ENCODE measurements at places on chromosomes 6 and 20. TPM values are rescaled to one million over a fixed set of nuclear protein-coding genes. Genes with fewer than 3 reads are reported as not detected.
A peak's percentile ranks its signal among the peaks of the same experiment; 100 is the strongest.

DNA sequence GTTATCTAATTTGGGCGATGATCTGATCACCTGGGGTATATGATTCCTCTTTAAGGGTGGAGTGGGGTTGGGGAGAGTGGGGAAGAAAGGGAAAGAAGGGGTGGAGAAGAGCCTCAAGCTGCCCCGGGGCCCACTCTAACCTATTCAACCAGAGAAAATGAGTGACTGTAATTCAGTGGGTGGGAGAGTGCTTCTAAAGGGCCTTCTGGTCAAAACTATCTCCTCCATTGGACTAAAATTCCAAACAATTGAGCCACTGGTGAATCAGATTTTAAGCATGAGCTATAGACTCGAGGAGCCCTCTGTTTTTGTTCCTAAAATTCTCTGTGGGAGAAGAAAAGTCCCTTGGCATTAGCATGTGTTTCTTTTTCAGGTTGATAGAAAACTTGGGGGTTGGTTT lies 296.8 kb downstream of the CLIC5 start:
- H3K4me3 ChIP-seq = no peak overlapping the region
- no peaks in the 10 kb centered on the region for H3K4me1 ChIP-seq
- H3K27ac ChIP-seq = no peak overlapping the region

GRCh38 chr6:26235302-26235670 lies 129.7 kb upstream of the BTN3A2 start:
- peak overlapping the region; percentile 54 for H3K4me3 ChIP-seq
- H3K27ac ChIP-seq = no peak overlapping the region
- H3K36me3 ChIP-seq = no peaks in the 10 kb centered on the region
- H3K4me1 ChIP-seq = peaks cover 8% of the 10 kb centered on the region
- peaks cover 87% of the 10 kb centered on the region for H3K27me3 ChIP-seq

DNA sequence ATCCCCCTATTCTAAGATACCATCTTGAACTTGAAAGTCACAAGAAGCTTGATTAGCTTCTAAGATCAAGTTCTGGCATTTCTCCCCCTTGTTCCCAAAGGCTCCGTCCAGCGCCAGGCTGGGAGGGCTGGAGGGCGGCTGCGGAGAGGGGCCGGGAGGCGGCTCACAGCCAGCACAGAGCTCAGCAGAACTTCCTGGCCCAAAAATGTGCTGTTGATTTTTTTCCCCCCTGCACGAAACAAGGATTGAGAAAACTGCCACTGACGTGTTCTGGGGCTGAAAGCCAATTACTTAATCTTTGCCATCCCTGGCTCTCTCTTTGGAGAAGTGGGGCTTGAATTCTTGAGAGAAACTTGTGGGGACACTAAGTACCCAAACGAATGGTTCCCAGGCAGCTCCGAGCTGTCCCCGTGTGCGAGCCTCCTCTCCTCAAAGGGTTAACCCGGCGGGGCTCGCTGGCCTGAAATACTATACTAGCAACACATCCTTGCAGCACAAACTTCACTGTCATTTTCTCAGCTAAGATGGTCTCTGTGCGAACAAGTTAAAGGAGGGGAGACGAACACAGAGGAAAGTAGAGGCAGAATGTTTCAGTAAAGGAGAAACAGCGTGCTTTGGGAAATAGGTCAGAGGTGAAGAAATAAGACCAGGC lies 452 bp downstream of the TRAF3IP2 start:
- peak overlapping the region; percentile 64 for H3K4me3 ChIP-seq
- no peaks in the 10 kb centered on the region for H3K36me3 ChIP-seq
- peak; percentile 76 for DNase-seq
- H3K27me3 ChIP-seq = no peaks in the 10 kb centered on the region
- peaks cover 54% of the 10 kb centered on the region for H3K4me1 ChIP-seq

GRCh38 chr20:20683481-20684321 lies 28.7 kb downstream of the RALGAPA2 start:
- H3K27me3 ChIP-seq = no peaks in the 10 kb centered on the region
- no peaks in the 10 kb centered on the region for H3K36me3 ChIP-seq
- no peak overlapping the region for H3K4me3 ChIP-seq
- no peaks in the 10 kb centered on the region for H3K4me1 ChIP-seq
- no peak overlapping the region for H3K27ac ChIP-seq
- DNase-seq = no peak

- H3K27me3 ChIP-seq = peaks cover 9% of the 10 kb centered on the region
- no peaks in the 10 kb centered on the region for H3K4me1 ChIP-seq
- peak overlapping the region; percentile 61 for H3K4me3 ChIP-seq
These were observed 2.0 kb downstream of the TBX18 start for GRCh38 chr6:84762220-84763002.

GRCh38 chr20:49515586-49515985 lies 33.1 kb upstream of the KCNB1 start:
- no peak overlapping the region for H3K4me3 ChIP-seq
- no peak for DNase-seq
- H3K4me1 ChIP-seq = peaks cover 5% of the 10 kb centered on the region

DNA sequence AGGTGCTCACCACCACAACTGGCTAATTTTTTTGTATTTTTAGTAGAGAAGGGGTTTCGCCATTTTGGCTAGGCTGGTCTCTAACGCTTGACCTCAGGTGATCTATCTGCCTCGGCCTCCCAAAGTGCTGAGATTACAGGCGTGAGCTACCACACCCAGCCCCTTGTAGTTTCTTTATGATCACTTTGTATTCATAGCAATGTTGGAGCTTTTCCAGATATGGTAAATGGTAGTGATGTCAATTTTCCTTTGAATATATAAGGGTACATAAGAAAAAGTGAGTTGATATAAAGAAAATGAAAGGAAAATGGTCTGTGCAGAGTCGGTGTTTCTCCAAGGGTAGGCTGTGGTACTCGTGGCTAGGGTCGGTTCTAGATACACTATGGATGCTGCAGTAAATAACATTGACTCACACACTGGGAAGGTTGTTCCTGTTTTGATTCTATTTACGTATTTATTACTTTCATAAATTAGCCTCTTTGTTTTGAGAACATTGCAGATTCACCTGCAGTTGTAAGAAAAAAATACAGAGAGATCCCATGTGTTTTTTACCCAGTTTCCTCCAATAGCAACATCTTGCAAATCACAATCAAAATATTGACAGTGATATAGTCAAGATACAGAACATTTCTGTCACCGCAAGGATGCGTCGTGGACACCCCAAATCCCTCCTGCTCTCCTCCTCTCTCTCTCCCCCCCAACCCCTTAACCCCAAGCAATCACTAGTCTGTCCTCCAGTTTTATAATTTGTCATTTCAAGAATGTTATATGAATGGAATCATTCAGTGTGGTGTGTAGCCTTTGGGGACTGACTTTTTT lies 2.5 kb downstream of the ZNF831 start:
- no peaks in the 10 kb centered on the region for H3K27me3 ChIP-seq
- H3K4me3 ChIP-seq = no peak overlapping the region
- DNase-seq = no peak
- H3K4me1 ChIP-seq = no peaks in the 10 kb centered on the region
- H3K27ac ChIP-seq = no peak overlapping the region

- peaks cover 25% of the 10 kb centered on the region for H3K4me1 ChIP-seq
- DNase-seq = no peak
- H3K36me3 ChIP-seq = no peaks in the 10 kb centered on the region
- peaks cover 57% of the 10 kb centered on the region for H3K27me3 ChIP-seq
- H3K27ac ChIP-seq = peak overlapping the region; percentile 15
These were observed 1.1 kb upstream of the FAM162B start for GRCh38 chr6:116766506-116767176.

DNA sequence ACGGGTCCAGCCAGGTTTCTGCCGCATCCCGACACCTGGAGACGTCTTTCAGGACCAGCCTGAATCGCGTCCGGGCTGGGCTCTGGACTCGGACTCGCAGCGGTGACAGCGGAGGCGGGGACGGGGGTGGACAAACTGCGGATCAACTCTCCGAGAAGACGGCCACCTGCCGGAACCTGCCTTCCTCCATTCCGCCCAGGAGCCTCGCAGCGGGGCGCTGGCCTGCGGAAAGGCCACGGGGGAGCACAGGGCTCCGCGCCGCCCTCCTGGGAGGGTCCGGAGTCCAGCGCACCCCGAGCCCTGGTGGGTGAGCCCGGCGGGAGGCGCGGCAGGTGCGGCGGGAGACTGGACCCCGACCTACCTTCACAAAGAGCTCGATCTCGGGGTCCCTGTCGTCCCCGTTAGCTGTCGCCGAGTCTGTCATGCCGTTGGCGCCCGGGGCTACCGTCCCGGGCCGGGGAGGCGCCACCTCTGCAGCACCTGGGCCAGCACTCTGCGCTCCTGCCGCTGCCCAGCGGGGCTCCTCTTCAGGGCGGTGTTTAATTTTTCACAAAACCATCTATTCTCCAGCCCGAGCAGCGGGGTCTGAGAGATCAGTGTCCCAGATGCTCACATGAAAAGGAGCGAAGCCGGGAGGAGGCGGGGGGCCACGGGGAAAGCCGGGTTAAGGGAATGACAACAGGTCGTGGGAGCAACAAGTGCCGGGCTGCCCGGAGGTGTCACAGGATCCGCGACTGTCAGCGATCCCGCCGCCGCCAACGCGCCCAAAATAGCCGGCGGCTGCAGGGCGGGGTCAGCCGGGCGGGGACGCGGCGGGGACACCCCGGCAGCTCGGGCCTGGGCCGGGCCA lies at the start of gene CLIC5:
Gene CLIC5 (minus strand): TSS at position 742 of the 850 bp plus-strand sequence. CDS start 318 bp downstream, at position 424.
- peak within 1 kb of the TSS; percentile 99 for H3K27ac ChIP-seq
- no peaks in the 10 kb centered on the region for H3K27me3 ChIP-seq
- peak within 1 kb of the TSS; percentile 86 for H3K4me3 ChIP-seq
- peak; percentile 89 for DNase-seq

- H3K4me3 ChIP-seq = no peak overlapping the region
- no peaks in the 10 kb centered on the region for H3K4me1 ChIP-seq
- no peaks in the 10 kb centered on the region for H3K27me3 ChIP-seq
- H3K36me3 ChIP-seq = no peaks in the 10 kb centered on the region
These were observed 133.1 kb upstream of the BACH2 start for GRCh38 chr6:90429713-90430112.

The HTR1E gene
- total RNA-seq = not detected

The OR12D1 gene
- not detected for total RNA-seq

The SLC17A3 gene
- total RNA-seq = not detected

The RUNX2 gene
- total RNA-seq = 2.3 TPM

The OR2H1 gene
- total RNA-seq = not detected

The BPIFB1 gene
- total RNA-seq = not detected
